ENCODE measurements at places on chromosomes 1 and 21.

GRCh38 chr1:66353257-66353656, 180.7 kb upstream of the SGIP1 start:
- no peak for DNase-seq

- no peak for DNase-seq
Observed at GRCh38 chr1:37035796-37036666, 1.7 kb upstream of the GRIK3 start.

- no peak for DNase-seq
Observed at GRCh38 chr1:167880580-167881021, 33.3 kb downstream of the ADCY10 start.

GRCh38 chr21:34129901-34130715, 56.7 kb downstream of the MRPS6 start:
- no peak for DNase-seq

DNA sequence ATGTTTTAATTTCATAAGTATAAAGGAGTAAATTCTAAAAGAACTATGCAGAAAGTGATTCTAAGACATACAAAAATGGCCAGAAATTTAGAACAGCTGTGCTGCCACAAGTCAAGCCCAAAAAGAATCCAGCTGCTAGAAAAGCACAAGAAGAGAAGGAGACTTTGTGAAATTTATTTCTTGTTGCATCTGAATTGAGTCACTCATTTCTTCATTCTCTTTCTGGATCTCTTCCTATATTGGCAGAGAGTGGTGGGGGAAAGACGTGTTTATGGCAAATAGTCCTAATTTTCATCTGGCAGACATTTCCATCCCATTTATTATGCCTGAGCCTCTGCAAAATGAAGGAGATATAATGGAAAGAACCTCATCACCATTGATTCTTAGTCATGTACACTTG, 139.6 kb upstream of the CTTNBP2NL start:
- no peak for DNase-seq

DNA sequence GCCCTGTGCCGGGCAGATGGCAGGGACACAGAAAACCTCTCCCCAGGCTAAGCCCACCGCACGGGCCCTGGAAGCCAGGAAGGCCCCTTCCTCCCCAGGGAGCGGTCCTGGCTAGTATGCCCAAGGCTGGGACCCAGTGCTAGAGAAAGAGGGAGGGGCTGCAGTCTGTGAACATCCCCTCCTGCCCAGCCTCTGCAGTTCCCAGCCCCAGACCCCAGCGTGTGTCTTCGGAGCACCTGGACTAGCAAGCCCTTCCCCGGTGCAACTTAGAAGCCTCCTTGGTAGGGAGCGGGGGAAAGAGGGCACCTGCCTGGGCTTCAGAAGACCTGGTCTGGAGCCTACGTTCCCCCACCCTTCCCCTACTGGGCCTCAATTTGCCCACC, 2.1 kb downstream of the PLEKHG5 start:
- no peak for DNase-seq

GRCh38 chr1:116755681-116756080, 1.5 kb downstream of the CD2 start:
- DNase-seq = no peak

DNA sequence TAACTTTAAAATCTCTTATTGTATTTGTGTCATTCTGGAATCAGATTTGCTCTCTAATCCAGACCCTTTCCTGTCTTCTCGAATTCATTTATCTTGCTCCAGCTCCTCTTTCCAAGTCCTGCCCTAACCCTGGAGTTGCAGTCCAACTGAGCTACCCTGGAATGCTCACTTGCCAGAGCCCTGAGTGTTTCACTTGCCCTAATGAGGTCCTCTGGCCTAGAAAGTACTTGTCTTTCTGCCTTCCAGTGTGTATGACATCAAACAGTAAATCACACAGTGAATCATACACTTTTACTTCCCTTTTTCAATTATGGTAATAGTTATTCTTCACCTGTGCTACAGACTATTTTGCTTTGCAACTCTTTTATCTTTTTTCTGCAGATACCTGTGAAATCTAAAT, 96.9 kb downstream of the NEK7 start:
- no peak for DNase-seq

- peak; percentile 69 for DNase-seq
Observed at GRCh38 chr1:162185314-162186025, 116.0 kb downstream of the NOS1AP start.

DNA sequence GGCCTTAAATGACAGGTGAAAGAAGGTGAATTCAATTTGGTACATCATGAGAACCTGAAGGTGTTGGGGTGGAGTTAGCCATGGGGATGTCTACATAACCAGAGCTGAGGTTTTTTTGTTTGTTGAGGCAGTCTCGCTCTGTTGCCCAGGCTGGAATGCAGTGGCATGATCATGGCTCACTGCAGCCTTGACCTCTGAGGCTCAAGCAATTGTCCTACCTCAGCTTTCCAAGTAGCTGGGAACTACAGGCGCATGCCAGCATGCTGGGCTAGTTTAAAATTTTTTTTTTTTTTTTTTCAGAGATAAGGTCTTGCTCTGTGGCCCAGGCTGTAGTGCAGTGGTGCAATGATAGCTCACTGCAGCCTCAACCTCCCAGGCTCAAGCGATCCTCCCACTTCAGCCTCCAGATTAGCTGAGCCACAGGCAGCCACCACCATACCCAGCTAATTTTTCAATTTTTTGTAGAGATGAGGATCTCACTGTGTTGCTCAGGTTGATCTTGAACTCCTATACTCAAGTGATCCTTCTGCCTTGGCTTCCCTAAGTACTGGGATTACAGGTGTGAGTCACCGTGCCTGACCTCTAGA, 1.9 kb upstream of the MPZ start:
- DNase-seq = no peak

GRCh38 chr1:92980732-92981647, 19.7 kb upstream of the DIPK1A start:
- DNase-seq = no peak

DNA sequence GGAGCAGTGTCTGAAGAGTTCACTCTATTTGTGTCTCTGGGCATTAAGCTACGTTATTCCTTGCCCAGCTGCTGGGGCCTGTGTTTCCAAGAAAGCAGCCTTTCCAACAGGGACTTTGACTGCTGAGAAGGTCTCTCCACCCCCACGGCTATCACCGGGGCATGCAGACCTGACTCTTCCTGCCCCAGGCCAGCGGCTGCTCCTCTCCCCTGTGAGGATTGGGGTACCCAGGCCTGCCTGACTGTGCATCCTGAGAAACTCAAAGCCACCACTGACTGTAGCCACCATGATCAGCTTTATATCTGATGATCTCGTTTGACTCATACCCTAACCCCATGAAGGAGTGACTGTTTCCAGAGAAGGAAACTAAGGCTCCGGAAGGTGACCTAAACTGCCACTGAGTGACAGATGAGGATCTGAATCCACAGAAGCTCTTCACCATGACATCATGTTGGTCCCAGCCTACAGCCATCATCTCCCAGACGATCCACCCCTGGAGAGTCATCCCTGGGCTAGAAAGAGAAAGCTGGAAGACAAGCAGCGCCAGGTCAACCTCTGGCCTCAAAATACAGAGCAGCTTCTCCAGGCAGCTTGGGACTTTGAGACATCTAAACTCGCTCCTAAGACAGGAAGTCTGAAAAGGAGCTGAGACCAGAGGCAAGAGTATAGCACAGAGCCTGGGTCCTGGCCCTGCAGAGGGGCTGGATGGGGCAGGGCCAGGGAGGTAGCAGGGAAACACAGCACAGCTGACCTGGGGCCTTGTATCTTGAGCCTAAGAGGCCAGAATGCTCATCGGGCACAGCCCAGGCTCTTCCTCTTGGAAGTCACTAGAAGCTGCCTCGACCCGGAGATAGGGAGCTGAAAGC, 244.0 kb upstream of the VAMP3 start:
- DNase-seq = no peak

DNA sequence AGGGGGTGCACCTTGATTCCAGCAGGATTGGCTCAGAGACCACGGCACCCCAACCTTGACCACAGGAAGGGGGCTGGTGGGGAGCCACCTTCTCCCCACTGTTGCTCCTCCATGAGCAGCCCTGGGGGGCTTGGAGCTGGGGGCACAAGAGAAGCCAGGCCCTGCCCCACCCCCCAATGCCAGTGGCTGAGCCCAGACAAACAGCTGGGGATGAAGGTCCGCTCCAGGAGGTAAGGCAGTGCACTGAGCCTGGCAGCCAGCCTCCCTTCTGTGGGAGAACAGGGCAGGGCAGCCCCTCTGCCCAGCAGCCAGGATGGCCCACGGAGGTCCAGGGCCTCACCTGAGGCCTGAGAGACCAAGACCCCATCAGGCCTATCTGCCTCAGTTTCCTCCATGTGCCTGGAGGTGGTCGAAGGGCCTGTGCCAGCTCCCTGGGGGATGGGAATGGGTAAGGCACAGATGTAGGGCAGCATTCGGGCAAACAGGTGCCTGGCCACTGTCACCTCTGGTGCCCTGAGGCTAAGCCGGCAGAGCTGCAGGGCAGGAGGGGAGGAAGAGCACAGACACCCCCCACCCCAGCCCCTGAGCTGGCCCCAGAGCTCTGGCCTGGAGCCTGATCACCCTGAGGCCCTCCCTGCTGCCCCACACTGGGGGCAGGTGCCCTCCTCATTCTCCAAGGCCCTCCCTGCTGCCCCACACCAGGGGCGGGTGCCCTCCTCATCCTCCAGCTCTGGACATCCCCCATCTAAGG, 7.1 kb downstream of the ITGB2 start:
- no peak for DNase-seq

DNA sequence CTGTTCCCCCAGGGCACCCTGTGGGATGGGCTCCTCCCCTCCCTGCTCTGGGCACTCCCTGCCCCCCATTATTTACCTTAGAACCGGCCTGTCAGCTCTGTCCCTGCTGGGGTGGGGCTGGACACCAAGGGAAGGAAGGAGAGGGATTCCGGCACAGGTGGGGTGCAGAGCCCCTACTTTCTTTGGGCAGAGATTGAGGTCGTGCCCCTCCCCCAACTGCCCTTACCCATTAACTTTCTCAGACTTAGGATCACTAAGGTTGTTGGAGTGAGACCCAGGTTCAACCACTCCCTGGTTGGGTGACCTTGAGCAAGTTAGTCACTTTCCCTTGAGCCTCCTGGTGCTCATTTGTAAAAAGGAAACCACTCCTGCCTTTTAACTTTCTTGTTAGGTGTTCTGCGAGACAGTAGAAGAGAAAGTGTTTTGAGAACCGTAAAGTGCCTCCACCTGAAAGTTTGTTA, 57.0 kb upstream of the SYNC start:
- DNase-seq = no peak

DNA sequence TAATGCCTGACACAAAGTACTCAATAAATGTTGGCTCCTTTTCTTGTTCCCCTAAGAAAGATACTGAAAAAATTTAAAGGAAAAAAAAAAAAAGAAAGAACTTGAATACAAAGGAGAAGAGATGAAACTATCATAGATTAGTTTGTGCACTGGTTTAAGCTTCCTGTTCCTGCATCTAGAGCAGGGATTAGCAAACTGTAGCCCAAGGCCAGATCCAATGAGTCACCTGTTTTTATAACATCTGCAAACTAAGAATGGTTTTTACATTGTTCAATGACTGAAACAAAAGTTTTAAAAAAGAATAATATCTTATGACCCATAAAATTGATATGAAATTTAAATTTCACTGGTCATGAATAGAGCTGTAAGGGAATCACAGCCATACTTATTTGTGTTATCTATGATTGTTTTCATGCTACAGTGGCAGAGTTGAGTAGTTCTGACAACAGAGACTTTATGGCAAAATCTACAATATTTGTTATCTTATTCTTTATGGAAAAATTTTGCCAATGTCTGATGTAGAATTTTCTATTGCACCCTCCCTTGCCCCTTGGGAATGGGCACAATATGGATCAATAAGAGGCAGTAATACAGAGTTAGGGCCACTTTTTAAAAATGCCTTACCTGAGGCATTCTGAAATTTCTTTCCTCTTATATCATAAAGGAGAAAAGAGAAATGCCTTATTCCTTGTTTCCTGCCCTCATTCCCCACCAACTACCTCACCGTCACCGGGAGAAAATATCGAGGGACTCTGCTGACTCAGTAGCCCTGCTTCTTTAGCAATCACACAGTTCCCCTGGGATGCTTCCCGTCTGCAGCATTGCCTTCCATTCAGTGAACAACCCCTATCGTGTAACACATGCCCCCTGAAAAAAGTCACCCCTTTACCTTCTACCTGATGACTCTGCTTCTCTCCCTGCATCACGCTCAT, 50.6 kb downstream of the WDR64 start:
- DNase-seq = peak; percentile 41

DNA sequence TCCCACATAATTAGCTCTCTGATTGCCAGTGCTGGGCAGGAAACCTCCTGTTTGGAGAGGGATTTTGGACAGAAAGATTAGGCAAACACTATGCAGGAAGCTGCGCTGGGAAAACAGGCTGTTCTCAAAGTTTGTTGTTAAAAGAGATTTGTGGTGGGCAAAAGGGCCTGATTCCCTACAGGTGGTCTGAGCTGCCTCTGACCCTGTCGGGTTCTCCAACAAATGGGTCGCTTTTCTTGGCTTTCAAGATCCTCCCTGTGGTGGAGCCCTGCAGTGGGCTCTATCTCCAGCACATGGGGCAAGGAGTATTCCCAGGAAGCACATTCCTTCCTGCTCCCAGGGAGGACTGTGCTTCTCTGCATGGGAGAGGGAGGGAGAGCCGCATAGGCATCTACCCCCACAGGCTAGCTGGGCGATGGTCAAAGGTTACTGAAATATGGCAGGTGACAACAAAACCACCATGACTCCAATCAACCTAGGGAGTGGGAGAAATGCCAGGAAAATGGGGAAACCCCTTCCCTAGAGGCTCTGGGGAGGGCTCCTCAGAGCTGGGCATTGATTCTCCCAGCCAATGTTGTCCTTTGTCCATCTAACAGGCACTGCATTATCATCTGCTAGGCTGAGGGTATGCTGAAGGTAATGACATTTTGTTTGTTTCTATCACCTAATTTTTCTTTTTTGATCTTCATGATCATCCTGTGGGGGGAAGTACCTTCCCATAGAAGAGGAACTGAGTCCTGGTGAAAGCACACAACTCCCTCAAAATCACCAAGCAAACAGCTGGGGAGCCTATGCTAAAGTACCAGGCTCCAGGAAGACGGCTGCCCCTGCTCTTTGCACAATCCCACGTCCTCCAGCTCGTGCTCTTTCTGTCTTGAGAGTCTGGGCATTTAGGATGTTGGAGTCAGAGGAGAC, 85.3 kb downstream of the PLXNA2 start:
- no peak for DNase-seq

- DNase-seq = no peak
Observed at GRCh38 chr1:234908571-234908970, 220.1 kb downstream of the TOMM20 start.

GRCh38 chr21:44779417-44780136, 22.0 kb downstream of the UBE2G2 start:
- no peak for DNase-seq

- DNase-seq = no peak
Observed at GRCh38 chr1:197249324-197249723, 18.7 kb upstream of the CRB1 start.

DNA sequence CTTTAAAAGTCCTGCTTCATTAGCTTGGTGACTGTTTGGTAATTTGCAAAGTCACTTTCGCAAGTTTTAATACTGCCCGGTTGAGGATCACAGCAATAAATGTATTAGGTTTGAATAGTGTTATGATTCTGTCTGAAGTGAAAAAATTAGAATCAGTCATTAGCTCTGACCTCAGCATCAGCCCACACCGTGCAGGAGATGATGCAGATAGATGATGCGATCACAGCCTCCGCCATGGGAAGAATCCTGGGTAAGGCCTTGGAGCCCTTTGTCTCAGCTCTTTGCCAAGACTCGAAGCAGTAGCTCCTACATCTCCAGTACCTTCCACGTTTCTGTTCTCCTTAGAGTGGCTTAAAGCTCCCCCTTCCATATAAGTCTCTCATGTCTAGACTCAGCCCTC, 366.7 kb downstream of the CAMTA1 start:
- no peak for DNase-seq

- no peak for DNase-seq
Observed at GRCh38 chr1:18556364-18556763, 74.3 kb upstream of the PAX7 start.
